HepG2 (cell line): ENCODE measurements at places on chromosomes 12 and 14. TPM values are rescaled to one million over a fixed set of nuclear protein-coding genes. Genes with fewer than 3 reads are reported as not detected.

The CEBPE gene
- total RNA-seq: 0.11 TPM in 1 of 2 replicates, not detected in the other

The DCP1B gene
- total RNA-seq: 11.4 and 12.4 TPM in 2 replicates

DNA sequence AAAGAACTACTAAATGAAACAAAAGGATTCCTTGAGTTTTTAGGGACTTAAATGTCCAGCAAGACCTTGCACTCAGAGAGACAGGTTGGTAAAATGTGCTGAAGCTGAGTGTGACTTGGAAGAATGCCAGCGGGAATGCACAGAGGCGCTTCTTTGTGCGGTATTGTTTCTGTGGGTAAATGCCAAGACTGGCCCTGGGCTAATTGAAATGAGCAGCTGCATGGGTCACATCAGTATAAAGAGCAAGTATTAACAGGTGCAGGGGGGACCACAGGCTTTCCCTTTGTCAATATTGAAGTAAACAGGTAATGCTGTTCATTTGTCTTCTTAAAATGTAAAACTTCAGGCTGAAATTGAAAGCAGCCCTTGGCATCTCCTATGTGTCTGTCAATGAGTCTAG lies 74.3 kb downstream of the LMO3 start:
- H3K27ac ChIP-seq: no peak overlapping the region
- H3K36me3 ChIP-seq: no peaks in the 10 kb centered on the region
- H3K4me3 ChIP-seq: no peak overlapping the region
- no peaks in the 10 kb centered on the region for H3K27me3 ChIP-seq
- no peaks in the 10 kb centered on the region for H3K4me1 ChIP-seq
- no peak for DNase-seq

- peak; percentile 82 for DNase-seq
- H3K4me3 ChIP-seq: no peak overlapping the region
- H3K4me1 ChIP-seq: peaks cover 79% of the 10 kb centered on the region
Observed at GRCh38 chr14:49972823-49973222, 79.9 kb downstream of the ARF6 start.

DNA sequence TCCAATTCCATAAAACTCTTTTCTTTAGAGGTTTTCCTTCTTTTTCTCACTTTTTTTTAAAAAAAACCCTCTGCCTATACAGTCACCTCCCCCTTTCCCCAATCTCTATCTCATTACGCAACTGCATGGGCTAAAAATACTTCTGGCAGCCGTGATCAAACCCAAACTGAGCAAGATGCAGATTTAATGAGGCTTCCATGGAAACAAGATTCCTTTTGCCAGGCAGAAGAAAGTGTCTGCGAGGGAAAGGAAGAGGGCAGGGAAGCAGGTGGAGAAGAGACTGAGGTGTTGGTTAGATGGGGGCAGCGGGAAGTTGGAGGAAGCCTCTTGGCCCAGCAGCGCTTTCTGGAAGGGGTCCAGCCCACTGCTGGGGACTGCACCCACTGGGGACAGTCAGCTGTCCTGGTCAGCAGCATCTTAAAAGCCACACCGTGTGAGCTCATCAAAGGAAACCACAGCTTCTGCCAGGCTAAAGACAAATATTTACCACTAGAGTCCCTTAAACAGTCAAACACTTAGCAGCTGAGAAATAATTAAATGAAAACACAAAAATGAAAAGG lies 90.4 kb downstream of the SLC8A3 start:
- no peaks in the 10 kb centered on the region; the same call in 1 of the 2 replicates for H3K27me3 ChIP-seq
- no peak overlapping the region for H3K27ac ChIP-seq
- no peak for DNase-seq
- H3K36me3 ChIP-seq: no peaks in the 10 kb centered on the region
- H3K4me1 ChIP-seq: peaks cover 9% of the 10 kb centered on the region; the same call in 1 of the 2 replicates
- no peak overlapping the region for H3K4me3 ChIP-seq

GRCh38 chr14:62866376-62866775 lies 178.9 kb downstream of the KCNH5 start:
- no peaks in the 10 kb centered on the region for H3K27me3 ChIP-seq
- H3K36me3 ChIP-seq: no peaks in the 10 kb centered on the region
- DNase-seq: no peak
- no peaks in the 10 kb centered on the region for H3K4me1 ChIP-seq
- no peak overlapping the region for H3K4me3 ChIP-seq

- no peak overlapping the region for H3K27ac ChIP-seq
- H3K4me3 ChIP-seq: no peak overlapping the region
- no peaks in the 10 kb centered on the region for H3K36me3 ChIP-seq
- DNase-seq: no peak
- no peaks in the 10 kb centered on the region; the same call in 1 of the 2 replicates for H3K27me3 ChIP-seq
- peaks cover 74% of the 10 kb centered on the region for H3K4me1 ChIP-seq
Observed at GRCh38 chr12:49979791-49980190, 7.0 kb downstream of the AQP6 start.

- H3K4me3 ChIP-seq: no peak overlapping the region
- H3K27me3 ChIP-seq: no peaks in the 10 kb centered on the region
- peaks cover 1% of the 10 kb centered on the region for H3K36me3 ChIP-seq
- peaks cover 20% of the 10 kb centered on the region for H3K4me1 ChIP-seq
- DNase-seq: no peak
Observed at GRCh38 chr12:122030424-122031035, 8.8 kb downstream of the BCL7A start.
